ENCODE measurements at places on chromosomes 3 and 15.

- no peak for DNase-seq
These were observed 53.2 kb upstream of the ADPGK start for GRCh38 chr15:72836676-72837330.

DNA sequence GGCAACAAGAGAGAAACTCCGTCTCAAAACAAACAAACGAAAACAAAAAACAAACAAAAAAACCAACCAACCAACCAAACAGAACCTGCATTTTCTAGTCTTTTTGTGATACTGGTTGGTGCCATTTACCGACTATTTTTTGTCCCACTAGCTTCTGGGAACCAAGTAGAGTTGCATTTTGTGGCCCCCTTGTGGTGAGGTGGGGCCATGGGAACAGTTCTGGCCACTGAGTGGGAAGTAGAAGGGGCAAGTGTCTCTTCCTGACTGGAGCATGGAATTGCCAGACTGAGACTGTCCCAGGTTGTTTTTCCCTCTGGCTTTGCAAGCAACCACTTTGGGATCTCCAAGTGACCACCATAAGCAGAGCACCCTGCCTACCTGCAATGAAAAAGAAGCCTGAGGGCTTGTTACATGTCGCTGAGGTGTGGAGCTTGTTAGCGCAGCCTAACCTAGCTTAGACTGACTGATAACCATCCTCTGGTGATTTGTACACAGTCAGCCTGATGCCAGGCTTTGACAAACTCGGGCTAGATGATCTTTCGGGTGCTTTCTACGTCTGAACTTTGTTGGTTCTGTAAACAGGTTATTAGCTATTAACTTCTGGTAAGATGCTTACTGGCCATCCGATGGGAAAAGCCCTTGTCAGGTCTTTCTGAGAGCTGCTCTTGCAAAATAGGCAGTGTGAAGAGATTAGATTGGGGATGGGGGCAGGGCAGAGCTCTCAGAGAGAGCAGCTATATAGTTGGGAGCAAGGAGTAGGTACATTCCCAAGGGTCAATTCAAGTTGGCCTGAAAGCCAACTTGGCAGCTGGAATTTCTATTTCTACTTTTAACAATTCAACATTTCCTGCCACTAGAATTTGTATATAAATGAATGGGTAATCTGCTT lies 172.2 kb downstream of the SSR3 start:
- no peak for DNase-seq

- no peak for DNase-seq
These were observed 1.9 kb downstream of the MORC1 start for GRCh38 chr3:109116031-109116430.

DNA sequence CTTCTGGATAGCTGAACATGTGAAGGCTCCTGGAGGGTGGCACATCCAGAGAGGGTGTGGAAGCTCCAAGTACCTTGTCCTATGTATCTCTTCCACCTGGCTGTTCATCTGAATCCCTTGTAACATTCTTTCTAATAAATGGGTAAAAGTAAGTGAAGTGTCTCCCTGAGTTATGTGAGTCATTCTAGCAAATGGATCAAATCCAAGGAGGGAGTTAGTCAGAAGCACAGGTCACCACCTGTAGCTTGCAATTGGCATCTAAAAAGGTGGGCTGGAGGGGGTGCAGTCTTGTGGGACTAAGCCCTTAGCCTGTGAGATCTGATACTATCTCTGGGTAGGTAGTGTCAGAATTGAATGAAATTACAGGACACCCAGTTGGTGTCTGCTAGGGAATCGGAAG lies 71.0 kb downstream of the WWTR1 start:
- DNase-seq, result peak; percentile 81

DNA sequence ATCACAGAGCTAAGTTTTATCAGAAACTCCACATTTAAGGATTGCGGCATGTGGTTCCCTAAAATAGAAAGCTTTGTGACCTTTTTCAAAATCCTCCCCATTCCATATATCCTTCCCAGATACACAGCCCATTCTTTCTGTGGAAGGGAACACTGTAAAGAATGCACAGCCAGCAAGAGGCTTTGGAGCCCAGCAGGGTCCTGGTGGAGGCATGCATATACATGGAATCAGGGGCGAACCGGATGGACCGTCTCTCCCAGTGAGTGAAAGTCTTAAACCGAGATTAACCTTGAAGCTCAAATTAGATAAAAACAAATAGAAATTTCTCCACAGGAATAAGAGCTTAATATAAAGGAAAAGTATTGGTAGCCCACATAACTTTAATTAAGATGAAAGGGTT lies 436.2 kb upstream of the MDFIC2 start:
- no peak for DNase-seq

DNA sequence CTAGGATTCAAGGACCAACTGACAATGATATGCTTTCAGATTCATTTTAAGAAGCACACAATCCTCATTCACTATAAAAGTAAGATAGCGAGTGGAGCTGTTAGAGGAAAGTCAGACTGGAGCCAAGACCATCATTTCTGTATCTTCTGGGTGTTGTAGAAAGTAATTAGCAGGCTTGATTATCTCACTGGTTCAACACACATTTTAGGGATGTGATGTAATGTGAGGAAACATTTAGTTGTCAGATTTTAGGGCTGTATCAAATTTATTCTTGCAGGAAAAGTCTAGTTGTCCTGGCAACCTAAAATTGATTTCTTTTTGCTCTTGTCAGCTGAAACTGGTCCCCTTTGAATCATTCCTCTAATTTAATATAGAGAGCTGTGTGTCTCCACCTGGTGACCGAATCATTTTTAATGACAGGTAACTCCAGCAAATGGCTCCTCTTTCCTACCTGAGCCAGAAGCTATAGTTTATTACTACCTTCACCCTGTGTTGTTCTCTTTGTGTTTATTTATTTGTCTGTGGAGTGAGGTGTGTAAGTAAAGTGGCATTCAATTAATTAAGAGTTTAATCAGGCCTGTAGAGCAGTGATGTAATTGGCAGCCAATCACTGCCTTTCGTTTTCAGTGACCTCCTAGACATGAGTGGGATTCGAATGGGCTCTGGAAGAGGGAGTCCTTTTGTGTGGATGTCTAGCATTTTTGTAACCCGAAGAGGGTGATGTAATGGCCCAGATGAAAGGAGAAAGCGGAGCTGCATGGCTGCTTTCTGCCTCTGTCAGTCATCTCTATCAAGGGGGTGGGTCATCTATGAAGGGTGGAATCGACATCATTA lies 125.8 kb downstream of the LPP start:
- no peak for DNase-seq

GRCh38 chr15:47717036-47717612 lies at the start of gene SEMA6D:
Gene SEMA6D (plus strand): TSS chr15:47717505. CDS start chr15:47759799, 42,294 bp downstream.
- peak; percentile 48 for DNase-seq

DNA sequence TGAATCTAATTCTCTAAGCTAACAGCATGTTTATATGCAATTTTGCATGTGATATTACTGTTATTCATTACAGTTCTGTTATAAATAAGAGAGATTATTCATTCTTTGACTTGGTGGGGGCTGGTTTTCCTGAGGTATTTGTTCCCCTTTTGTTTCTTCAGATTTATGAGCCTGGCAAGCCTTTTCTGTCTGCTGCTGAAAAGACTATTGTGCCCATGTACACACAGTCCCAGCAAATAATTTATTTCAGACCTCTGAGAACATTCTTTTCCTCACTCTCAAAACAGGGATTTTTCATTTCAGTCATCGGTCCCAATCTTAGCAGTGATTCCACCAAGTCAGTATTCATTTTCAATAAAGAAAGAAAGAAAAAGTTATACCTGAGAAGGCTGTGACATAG lies 716.8 kb downstream of the NSUN3 start:
- no peak for DNase-seq

GRCh38 chr3:70885636-70886035 lies 573.2 kb upstream of the MDFIC2 start:
- no peak for DNase-seq

- DNase-seq, result no peak
These were observed 18.0 kb downstream of the ZDHHC3 start for GRCh38 chr3:44957986-44958385.

DNA sequence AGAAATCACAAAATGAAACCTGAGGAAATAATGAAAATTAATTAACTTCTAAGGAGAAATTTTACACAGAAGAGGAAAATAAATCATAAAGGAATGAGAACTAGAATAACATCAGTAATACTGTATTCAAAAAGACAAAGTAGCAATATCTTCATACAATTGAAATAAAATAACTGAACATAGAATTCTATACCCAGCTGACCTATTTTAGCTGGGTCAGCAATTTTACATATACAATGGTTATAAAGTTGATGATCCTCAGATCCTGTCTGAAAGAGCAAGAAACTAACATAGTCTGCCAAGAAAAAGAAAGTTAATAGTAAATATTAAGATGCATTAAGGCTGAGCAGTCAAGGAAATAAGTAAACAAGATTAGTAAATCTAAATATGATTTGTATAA lies 93.0 kb upstream of the P3H2 start:
- no peak for DNase-seq
